Eye (tissue), 1 donor: ENCODE measurements at places on chromosomes 1 and 21.
A peak's percentile ranks its signal among the peaks of the same experiment; 100 is the strongest.

GRCh38 chr21:36613059-36613458 is 85.9 kb upstream of the SIM2 start:
- DNase-seq: peak; percentile 73

DNA sequence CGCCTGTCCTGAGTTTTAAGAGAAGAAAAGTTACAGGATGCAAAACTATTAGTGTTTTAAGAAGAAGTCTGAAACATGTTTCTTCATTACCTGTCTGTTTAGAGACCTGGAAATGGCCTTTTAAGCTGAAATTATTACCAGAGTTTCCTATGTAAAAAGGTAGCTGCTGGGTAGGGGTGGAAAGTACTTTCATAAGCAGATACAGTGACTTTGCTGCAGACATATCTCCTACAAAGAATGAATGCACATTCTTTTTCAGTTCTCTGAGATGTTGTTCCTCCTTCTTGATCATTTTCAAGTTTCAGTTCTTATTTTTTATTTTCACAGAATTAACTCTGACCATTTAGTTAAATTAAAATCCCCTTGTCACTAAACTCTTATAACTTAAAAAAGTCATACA is 1329.6 kb downstream of the KCNT2 start:
- DNase-seq: no peak

- DNase-seq: peak; percentile 14
These were observed 81.7 kb upstream of the VANGL1 start for GRCh38 chr1:115560027-115560426.

GRCh38 chr1:33163621-33164519 is 18.0 kb downstream of the TRIM62 start:
- peak; percentile 63 for DNase-seq

DNA sequence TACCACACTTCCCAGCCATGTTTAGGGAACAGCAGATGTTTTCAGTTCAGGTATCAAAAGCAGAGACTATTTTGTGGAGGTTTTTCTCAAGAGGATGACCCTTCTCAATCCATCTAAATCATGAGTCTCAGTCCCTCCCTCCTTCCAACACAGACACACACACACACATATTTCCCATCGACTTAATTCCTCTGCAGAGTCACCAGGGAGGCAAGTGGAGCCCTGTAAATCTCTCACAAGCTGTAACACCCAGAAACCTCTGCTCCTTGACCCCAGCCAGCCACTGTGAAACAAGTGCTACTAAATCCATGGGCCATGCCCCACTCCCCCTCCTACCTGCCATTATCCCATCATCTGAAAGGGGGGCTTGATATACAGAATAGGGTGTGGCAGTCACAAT is 10.6 kb upstream of the KCND3 start:
- DNase-seq: no peak

DNA sequence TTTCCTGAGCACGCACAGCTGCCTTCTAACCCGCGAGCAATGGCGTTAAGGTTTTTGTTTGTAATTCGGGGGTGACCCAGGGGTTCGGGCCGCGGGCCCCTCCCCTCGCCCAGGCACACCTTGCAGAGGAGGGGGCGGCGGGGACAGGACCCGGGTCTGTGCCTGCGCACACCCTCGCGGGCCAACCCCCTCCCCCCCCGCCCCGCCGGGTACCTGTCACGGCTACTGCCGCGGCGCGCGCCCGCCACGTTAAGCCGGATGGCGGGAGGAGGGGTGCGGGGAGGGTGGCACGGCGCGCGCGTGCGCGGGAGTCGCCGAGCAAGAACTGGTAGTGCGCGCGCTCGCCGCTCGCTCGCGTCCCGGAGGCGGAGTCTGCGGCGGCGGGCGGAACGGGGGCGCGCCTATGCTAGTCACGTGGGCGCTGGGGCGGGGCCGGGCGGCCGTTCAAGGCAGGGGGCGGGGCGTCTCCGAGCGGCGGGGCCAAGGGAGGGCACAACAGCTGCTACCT is at the start of gene TPTE:
TPTE (plus strand) TSS at position 493 of the 508 bp plus-strand sequence. CDS start 17,141 bp downstream, outside the sequence.
- DNase-seq: no peak

- no peak for DNase-seq
These were observed 54.8 kb downstream of the CYP2J2 start for GRCh38 chr1:59871746-59872145.

- DNase-seq: no peak
These were observed 60.3 kb downstream of the LMO4 start for GRCh38 chr1:87389011-87389410.

DNA sequence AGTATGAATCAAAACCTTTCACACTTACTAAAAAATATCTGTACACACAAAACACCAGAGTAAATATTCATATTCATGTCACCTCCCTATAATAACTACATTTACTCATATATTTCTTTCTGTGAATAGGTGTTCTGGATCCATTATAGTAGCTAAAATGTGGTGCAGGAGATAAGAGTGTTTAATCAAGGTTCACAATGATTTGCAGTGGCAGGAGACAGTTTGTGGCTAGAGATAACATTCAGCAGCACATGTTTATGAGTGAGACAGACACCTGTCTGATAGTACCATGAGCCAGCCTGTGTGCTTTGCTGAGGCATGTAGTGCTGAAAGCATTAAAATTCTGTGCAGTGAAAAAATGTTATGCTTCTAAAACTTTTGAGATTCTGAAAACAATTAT is 410.3 kb downstream of the SRGAP2C start:
- DNase-seq: no peak

DNA sequence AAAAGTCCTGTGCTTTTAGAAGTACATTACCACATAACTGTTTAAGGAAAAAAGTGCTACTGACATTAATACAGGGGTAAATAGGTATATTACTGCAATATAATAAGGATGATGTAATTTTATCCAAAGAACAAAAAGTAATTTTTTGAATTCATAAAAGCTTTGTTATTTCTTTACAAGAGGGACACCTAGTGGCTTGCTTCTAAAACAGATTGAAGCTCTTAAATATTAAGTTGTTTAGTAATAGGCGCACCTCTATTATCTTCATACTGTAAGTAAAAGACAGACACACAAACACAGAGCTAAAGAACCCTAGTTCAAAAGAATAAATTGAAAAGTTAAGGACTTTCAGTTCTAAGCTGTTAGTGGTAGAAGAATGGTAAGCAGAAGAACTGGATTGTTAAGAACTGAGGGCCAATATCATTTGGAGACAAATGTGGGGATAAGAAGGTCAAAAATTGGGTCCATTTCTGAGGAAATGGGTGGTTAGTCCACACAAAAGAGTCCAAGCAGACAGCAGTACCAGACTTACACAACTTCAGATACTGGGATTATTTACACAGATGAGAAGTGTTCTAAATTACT is 15.4 kb downstream of the ZNHIT6 start:
- DNase-seq: peak; percentile 28

GRCh38 chr1:27037518-27037917 is 24.9 kb upstream of the TENT5B start:
- no peak for DNase-seq

DNA sequence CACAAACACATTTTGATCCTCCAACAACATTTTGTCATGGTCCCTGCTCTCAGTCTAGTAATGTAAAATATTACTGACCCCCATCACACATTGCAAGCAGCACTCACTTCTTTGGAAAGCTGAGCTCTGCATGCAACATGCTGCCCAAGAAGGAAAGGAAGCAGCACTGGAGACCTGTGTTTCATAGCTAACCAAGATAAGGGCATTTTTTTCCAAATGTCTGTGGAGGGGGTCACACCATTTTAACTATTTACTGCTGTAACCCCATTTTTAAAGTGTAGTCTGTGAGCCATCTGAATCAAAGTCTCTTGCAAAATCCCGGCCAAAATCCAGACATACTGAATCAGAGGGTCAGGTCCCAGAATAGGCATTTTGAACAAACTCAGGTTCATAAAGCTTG is 4.5 kb upstream of the RASSF5 start:
- no peak for DNase-seq

GRCh38 chr1:9643351-9644256 is 7.9 kb upstream of the PIK3CD start:
- DNase-seq: no peak

- no peak for DNase-seq
These were observed 75.7 kb downstream of the NTMT2 start for GRCh38 chr1:170221495-170221894.

DNA sequence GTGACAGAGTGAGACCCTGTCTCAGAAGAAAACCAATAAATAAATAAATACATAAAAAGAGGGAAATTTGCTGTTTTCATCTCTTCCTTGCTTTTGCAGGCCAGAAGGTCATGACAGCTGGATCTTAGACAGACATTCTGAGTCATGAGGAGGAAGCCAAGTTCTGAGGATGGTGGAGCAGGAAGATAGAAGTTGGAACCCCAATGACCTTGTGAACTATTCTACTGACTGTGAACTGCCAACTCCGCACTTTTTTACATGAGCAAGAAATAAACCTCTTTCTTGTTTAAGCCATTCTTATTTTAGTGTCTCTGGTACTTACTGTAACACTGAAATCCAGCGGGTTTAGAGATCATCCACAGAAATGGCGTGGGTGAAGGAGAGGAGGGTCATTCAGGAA is 8.5 kb downstream of the CD84 start:
- DNase-seq: no peak

DNA sequence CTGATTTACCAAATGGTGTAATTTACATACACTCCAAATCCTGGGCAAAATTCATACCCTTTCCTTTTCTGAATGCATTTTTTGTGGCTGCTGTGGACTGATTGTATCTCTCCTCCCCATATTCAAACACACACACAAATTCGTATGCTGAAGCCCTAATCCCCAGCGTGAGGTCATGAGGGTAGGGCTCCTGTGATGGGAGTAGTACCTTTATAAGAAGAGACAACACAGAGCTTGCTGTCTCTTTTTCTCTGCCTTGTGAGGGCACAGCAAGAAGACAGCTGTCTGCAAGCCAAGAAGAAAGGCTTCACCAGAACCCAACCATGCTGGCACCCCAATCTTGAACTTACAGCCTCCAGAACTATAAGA is 24.4 kb downstream of the DUSP10 start:
- DNase-seq: no peak

GRCh38 chr1:58451560-58452191 is 94.8 kb downstream of the OMA1 start:
- no peak for DNase-seq

DNA sequence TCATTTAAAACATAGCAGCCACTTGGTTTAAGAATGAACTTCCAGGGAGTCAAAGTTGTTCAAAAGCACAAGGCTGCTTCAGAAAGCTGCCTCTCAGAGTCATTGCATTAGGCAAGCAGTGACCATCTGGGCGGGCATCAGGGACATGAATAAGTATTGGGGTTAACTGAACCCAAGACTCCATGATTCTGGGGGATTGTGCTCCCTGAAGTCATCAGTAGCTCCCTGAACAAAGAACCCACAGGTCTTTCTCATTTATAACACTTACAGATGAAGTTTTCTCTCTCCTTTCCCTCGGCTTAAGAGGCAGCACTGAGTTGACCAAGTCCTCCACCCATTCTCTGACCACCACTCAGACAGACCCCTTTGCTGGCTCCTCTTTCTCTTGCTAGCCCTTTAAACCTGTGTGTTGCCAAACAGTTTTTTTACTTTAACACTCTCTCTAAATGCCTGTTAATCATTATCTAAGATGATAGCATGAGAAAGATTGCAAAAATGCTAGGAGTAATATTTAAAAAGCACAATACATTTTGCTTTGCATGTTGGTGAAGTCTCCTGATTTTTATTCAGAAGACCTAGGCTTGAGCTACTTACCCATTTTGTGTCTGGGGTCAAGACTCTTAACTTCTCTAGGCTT is 77.0 kb upstream of the ARHGAP29 start:
- no peak for DNase-seq

- DNase-seq: peak; percentile 82
These were observed 21.9 kb downstream of the RD3 start for GRCh38 chr1:211469938-211470529.
